ENCODE measurements at places on chromosomes 4 and X.

DNA sequence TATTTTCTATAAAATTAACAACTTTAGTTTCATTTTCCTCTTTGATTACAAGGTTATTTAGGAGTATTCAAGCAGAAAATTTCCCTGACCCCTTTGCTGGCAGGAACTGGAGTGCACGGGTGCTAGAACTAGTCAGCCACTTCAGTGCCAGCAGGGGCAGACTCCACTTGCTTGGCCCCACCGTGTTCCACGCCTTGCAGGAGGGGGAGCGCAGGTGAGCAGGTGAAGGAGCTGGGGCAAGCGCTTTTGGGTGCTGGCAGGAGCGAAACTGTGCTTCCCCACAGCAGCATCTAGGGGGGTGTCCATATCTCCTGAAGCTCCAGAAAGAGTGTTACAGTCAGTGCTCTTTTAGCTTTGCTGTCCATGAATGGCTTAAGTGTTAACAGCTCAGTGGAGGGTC, 45.5 kb downstream of the MID2 start:
- no peak for DNase-seq

- DNase-seq: no peak
These were observed 39.8 kb downstream of the PLK4 start for GRCh38 chr4:127920521-127920920.

GRCh38 chrX:124280294-124280902, 52.1 kb upstream of the TEX13D start:
- DNase-seq: no peak

- peak; percentile 21 for DNase-seq
These were observed 426 bp upstream of the C4orf51 start for GRCh38 chr4:145679520-145679919.

DNA sequence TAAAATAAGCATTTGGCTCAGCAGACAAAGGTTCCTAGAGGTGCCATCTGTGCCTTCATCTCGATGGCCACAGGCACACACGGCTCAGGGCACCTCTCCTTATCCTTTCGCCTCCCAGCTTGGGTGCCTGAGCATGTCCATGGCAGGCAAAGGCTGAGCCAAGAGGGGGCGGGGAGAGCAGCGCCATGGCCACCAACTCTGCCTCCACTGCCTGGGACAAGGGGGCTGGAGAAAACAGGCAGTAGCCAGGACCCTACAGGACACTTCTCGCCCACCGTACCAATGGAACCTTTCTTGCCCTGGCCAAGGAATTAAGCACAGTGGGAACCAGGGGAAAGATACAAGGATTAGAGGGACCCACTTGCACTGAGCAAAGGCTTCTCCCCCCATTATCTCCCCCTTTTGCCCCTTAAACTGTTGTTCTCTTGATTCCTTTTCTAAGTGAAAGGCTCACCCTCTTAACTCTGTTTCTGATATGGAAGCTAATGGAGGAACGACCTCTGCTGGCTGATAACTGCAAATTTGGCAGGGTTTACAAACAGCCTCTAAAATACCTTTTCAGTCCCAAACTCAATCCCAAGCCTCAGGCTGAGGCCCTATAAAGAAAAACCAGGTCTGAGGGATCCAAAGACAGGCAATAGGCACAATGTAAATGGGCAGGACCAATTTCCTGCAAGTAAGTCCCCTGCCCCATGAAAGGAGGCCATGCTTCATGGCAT, 335.2 kb downstream of the ADAM29 start:
- no peak for DNase-seq

DNA sequence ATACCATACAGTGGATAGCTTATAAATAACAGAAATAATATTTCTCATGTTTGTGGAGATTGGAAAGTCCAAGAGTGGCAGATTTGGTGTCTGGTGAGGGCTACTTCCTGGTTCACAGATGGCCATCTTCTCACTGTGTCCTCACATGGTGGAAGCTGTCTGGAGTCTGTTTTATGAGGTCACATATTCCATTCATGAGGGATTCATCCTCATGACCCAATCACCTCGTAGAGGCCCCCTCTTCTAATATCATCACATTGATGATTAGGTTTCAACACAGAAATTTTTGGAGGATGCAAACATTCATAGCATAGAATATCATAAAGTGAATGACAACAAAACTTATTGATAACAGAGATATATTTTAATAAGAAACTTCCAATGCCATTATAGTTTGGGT, 568.0 kb downstream of the STIM2 start:
- no peak for DNase-seq

GRCh38 chrX:136453771-136454170, 34.0 kb upstream of the BRS3 start:
- DNase-seq: no peak

DNA sequence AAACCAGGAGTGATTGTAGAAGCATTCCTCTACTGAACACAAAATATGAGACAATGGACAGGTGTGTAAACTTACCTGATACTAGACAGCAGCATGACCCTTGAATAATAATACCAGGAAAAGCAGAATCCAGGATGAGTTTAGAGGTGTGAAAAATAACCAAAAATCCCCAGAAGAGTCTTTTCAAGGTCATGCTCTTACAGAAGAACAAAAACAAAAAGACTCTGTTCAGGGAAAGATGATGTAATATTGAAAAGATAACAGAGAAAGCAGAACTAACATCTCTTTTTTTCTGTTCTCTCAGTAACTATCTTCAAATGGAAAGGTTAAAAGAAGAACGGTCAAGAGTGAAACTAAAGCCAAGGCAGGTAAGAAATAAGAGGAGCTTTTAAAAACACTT, 14.0 kb upstream of the ARHGAP10 start:
- no peak for DNase-seq

DNA sequence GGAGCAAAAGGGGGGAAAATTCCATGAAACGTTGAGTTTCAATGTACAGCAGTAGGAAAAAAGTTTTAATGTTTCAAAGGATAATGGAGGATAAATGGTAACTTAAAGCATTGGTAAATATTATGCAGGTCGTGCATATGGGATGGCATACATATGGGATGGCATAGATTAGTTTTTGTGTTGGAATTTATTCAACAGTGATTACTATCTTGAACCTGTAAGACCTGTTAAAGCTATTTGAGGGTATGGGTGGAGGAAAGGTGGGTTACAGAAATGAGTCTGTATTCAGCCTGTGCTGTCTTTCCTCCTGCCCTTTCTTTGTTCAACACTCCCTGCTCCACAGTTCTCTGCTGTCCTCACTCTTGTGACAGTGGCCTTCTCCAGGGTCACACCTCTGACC, 54.6 kb downstream of the ARHGAP10 start:
- no peak for DNase-seq

GRCh38 chr4:152185786-152186550, 349.9 kb downstream of the FBXW7 start:
- no peak for DNase-seq

GRCh38 chr4:113646442-113646822, 115.1 kb downstream of the CAMK2D start:
- no peak for DNase-seq

DNA sequence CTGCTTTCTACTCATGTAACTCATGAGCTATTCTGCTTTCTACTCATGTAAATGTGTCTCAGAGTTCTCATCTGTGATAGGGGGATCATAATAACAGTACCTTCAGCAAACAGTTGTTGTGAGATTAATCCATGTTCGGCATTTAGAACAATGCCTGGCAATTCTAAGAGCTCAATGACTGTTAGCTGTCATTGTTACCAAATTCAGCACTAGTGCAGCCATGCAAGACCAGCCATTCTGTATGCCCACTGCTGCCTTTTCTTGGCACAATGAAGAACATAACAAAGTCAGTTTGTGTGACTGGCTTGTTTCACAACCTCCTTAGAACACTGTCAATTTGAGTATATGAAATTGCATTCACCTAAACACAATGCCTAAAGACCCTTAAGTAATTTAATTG, 163.2 kb downstream of the ANK2 start:
- DNase-seq: no peak

GRCh38 chrX:75301060-75301459, 27.2 kb downstream of the UPRT start:
- no peak for DNase-seq

- DNase-seq: no peak
These were observed 273.8 kb upstream of the CLNK start for GRCh38 chr4:10958226-10958856.

- no peak for DNase-seq
These were observed 161.7 kb downstream of the FBXW7 start for GRCh38 chr4:152374153-152374552.

GRCh38 chrX:37686996-37687395, 1.4 kb downstream of the XK start:
- DNase-seq: no peak

DNA sequence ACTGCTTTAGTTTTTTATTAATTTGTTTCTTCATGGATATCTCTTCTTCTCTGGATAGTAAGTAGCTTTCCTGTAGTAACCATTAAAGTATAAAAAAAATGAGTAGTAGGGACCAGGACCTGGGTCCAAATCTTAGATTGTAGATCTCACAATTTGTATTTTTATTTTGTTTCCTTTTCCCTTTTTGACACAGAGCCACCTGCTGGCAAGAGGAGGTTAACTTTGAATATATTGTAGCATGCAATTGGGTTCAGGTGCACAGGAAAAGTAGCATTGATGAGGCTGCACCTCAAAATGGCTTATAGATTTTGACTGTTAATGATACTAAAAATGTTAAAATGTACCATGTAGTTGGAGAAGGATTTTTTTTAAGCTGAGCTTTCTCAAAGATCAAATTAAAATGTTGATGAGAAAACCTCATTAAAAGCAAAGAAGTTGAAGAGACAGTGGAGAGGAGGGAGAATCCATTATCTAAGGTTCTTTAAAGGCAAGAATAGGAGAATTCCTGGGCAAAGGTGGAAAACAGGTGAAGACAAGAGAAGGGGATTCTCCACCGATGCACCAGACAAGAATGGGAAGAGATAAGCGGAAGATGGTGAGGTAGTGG, 48.3 kb upstream of the HPGDS start:
- no peak for DNase-seq

- DNase-seq: no peak
These were observed 225.8 kb upstream of the ARSJ start for GRCh38 chr4:114205261-114205660.

DNA sequence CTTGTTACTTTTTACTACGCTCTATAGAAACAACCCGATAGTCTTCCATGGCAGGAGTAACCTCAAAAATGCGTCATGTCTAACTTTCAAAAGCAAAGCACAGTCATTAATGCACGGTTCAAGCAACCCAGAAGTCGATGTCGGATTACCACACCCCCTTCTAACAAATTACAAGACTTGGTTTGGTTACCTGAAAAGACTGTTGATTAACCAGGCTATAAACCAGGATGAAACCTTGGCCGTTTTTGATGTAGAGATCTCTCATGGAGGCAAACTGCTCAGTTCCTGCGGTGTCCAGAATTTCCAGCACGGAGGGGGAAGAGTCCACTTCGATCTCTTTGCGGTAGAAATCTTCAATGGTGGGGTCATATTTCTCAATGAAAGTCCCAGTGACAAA, 2.4 kb downstream of the RAP2C start:
- DNase-seq: no peak

DNA sequence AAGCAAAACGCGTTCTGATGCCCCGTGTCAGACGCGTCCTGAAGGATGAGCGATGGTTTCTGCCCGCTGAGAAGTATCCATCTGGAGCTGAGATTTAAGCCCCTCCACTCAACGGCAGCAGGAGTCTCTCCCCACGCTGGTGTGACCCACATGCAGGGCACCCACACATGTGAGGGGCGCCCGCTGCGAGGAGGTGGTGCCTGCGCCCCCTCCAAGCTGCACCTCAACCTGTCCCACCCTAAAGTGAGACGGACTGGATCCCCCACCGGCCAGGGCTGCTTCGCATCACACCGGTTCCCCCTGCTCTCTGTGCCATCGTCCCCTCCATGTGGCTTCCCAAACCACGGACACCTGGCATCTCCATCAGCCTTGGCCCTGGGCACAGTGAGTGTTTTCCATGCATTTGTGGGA, 4.5 kb upstream of the PDE6B start:
- DNase-seq: no peak

DNA sequence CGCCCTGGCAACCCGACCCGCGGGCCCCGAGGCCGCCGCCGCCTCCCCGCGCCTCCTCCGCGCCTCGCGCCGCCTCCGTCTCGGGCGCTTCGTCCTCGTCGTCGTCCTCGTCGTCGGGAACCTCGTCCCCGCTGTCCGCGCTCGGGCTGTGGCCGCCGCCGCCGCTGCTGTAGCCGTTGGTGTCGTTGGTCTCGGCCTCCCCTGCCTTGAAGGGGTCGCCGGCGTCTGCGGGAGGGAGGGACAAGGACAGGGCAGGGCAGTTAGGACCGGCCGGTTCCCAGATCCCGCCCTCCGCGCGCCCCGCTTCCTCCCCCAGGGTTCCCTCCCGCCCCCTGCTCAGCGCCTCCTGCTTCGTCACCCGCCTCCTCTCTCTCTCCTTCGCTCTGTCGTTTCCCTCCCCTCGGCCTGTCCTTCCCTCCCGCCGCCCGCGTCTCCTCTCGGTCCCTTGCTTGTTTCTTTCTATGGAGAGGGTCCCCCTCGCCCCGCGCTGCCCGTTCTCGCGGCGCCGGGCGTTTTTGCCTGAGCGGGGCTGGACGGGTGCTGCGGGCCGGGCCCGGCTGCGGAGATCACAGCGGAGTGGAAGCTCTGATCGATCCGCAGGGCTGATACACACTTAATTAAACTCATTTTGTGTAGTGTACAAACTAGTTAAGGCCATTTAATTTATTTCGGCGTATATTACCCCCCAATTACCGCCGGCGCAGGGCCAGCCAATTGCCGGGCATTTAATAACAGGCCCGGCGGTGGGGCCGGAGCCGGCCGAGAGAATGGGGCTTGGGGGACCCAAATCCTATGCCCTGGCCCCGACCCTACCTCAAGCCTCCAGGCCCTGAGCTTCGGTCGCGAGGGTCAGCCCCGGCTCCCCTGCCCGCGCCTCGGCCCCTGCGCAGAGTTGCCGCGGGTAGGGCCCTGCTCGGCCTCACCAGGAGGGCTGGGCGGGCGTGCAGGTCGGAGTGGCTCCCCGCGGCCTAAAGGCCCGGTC, 2.4 kb downstream of the NKX1-1 start:
- no peak for DNase-seq

GRCh38 chr4:32207456-32207855, 1487.3 kb downstream of the PCDH7 start:
- DNase-seq: no peak

- no peak for DNase-seq
These were observed 24.0 kb upstream of the SMIM14 start for GRCh38 chr4:39662683-39663082.

DNA sequence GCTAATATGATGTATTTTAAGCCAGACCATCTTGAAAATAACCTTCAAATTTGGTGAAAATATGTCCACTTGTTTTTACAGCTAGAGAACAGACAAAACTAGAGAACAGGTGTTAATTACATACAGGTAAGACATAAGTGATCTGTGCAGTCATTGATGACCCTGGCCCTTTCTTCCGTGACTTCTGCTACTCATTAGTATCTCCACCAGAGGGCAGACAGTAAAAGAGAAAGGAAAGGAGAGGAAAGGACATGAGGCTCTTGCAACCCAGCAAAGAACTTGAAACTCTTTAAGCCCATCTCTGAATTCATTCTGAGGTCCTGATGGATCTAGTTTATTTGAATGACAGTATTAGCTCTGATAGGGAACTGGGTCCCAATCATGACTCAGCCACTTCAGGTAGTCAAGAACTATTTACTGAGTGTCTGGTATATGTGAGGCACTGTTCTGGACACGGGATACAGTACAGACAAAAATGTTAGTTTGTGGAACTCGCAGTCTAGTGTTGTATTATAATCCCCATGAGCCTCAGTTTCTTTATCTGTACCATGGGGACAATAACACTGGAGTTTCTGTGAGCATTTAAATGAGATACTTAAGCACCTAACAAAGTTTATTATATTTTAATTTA, 121.0 kb upstream of the TEX13D start:
- DNase-seq: no peak
